ENCODE measurements at places on chromosomes 7 and 10. TPM values are rescaled to one million over a fixed set of nuclear protein-coding genes. Genes with fewer than 3 reads are reported as not detected.

ZNF398 gene
- total RNA-seq, result 22.4 TPM

CDHR3 gene
- total RNA-seq, result 17.3 TPM

PRKCQ gene
- total RNA-seq, result 6.8 TPM

FAM204A gene
- total RNA-seq, result 73.9 TPM

SCIN gene
- total RNA-seq, result 7.2 TPM

GSDME gene
- 23.5 TPM for total RNA-seq

CFAP70 gene
- 9.4 TPM for total RNA-seq

CCDC172 gene
- total RNA-seq, result not detected

IGF2BP3 gene
- 2.8 TPM for total RNA-seq

CYREN gene
- total RNA-seq, result 27.0 TPM

Measured in dorsolateral prefrontal cortex (tissue), 122 donors.